ENCODE measurements at places on chromosomes 6 and 20. TPM values are rescaled to one million over a fixed set of nuclear protein-coding genes. Genes with fewer than 3 reads are reported as not detected.

SCGN gene
- not detected for total RNA-seq

ANGPT4 gene
- total RNA-seq = not detected

BCAS1 gene
- total RNA-seq = not detected

ACTL10 gene
- 0.62 TPM for total RNA-seq

STMN3 gene
- 1.7 TPM for total RNA-seq

PRRT1 gene
- total RNA-seq = 1.3 TPM

ZSWIM1 gene
- 10.0 TPM for total RNA-seq

EYS gene
- 0.27 TPM for total RNA-seq

TBC1D7 gene
- 26.6 TPM for total RNA-seq

Measured in endothelial cell of umbilical vein (primary cell).